ENCODE measurements at places on chromosomes 6 and 20. TPM values are rescaled to one million over a fixed set of nuclear protein-coding genes. Genes with fewer than 3 reads are reported as not detected.

SLC32A1 gene
- total RNA-seq = not detected

SNAP25 gene
- not detected for total RNA-seq

DNA sequence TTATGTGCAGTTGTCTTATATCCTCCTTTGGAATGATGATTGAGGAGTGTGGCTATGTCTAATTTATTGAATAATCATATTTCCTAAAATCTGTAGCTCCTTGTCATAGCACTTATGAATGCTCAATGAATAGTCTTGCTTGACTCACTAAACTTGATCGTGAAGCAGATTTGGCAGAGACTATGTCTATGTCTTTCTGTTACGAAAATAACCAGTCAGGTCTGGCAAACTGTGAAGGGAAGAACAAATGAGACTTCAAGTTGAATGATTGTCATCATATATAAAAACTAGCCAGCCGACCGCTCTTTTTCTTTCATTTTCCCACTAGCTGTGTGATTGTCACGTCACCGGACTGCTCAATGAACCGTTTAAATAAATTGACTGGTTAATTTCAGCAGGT is 1303.9 kb upstream of the GJE1 start:
- DNase-seq = no peak

DNA sequence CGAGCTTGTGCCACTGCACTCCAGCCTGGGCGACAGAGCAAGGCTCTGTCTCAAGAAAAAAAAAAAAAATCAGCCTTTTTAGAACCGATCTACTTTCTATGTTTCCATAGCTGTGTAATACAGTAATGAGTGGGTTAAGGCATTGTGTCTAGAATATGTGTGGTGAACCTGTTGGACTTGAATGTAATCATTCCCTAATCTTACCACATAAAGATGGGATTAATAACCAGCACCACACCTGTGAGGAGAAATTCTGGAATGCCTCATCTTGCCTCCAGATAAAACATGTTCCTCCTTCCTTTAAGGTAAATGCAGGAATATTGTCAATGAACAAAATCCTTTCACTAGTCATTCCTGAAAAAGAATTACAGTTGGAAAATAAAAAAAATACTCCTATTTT is 43.7 kb downstream of the MAPK14 start:
- no peak for DNase-seq

- DNase-seq = no peak
These were observed 400.3 kb upstream of the SASH1 start for GRCh38 chr6:147942363-147942762.

GRCh38 chr20:48538058-48538825 is 289.6 kb downstream of the PREX1 start:
- DNase-seq = no peak

DNA sequence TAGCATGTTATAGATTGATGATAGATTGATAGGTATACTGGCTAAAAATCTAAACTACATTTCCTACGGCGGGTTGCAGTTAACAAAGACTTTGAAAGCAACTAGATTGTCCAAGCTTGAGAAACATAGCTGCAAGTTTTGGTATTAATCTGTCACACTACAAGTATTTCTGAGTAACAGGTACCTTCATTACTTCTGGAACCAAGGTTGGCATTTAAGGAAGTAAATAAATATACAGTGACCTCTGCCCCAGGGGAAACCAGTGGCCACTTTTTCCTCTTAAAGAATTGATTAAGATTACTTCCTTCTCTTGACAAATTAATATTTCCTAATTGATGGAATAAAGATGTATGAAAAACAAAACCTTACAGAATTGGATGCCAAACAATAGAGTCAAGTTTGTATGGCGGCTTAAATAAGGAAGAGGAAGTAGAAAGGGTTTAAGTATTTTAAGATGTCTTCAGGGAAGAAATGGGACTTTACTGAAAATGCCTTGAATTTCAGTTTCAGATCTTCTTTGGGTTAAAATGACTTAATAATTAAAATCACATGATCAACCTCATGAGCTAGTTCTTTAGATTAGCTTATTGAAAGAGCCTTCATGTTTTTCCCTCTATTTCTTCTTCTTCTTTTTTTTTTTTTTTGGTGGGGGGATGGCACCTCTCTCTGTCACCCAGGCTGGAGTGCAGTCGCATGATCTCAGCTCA is 132.8 kb downstream of the DOK5 start:
- DNase-seq = no peak
